Stimulated activated CD4-positive, alpha-beta T cell treated with anti-CD3 and anti-CD28 coated beads, Interleukin-4, amount 100 ng/mL, for 4 hours (primary cell): ENCODE measurements at places on chromosomes 4 and X.

GRCh38 chr4:150280081-150280895 lies 202.0 kb downstream of the DCLK2 start:
- no peak for DNase-seq

DNA sequence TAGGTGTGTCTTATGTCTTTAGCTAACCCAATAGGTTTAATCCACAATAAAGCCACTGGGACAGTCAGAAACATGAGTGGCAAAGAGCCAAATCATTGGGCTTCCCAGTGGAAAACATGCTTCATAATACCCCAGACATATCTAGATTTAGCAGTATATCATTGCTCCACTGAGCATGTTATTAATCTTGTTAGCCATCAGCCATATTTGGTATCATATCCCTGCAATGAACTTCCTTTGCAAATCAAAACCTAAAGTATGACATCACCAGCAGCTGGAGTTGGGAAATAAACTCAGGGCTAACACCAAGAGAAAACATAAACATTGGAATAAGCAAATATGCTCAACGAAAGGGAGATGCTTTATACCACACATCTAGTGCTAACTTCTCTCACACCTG lies 280.8 kb upstream of the NOCT start:
- no peak for DNase-seq

GRCh38 chr4:26583538-26583864 lies 383 bp upstream of the TBC1D19 start:
- no peak for DNase-seq

DNA sequence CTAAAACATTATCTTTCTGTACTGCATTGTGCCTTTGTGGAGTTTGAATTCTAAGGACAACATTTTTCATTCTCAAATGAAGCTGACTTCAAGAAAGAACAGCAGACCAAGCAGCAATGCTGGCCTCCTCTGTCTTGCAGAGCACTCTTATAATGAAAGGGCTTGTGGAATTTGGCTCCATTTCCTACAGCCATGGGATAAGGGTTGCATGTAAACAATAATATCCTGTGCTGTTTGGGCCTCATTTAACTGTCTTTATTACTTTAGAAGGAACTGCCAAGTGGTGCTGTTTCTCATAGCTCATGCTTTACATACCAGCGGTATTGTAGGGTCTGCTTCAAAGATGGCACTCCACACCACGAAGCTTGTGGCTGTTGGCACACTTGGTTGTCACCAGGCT lies 111.4 kb upstream of the EOLA2 start:
- DNase-seq, result no peak

- DNase-seq, result no peak
These were observed 2.0 kb downstream of the DIPK2B start for GRCh38 chrX:45198706-45199105.

- no peak for DNase-seq
These were observed 208.4 kb downstream of the COL25A1 start for GRCh38 chr4:109094056-109094455.

- DNase-seq, result no peak
These were observed 86.3 kb downstream of the EGF start for GRCh38 chr4:109998867-109999584.
